Kidney tubule cell (primary cell): ENCODE measurements at places on chromosomes 16 and 17.

- DNase-seq, result no peak
Observed at GRCh38 chr17:31274252-31274651, 22.8 kb downstream of the OMG start.

- no peak for DNase-seq
Observed at GRCh38 chr17:36074365-36074764, 10.3 kb downstream of the CCL18 start.

DNA sequence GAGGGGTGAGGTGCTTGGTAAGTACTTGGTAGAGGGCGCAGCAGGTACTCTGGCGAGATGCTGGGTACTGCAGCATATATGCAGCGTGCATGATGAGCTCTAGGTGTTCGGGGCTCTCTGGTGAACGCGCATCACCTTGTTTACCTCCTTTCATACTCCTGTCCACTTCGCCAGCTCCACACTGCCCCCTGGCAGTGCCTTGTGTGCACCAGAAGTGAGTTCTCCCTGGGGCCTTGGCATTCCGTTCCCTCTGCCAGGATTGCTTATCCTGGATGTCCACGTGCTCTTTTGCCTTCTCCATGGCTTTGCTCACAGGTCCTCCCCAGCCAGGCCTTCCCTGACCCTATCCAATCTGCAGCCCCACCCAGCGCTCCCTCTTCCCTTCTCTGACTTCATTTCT lies 154.2 kb downstream of the MRM1 start:
- peak; percentile 23 for DNase-seq

DNA sequence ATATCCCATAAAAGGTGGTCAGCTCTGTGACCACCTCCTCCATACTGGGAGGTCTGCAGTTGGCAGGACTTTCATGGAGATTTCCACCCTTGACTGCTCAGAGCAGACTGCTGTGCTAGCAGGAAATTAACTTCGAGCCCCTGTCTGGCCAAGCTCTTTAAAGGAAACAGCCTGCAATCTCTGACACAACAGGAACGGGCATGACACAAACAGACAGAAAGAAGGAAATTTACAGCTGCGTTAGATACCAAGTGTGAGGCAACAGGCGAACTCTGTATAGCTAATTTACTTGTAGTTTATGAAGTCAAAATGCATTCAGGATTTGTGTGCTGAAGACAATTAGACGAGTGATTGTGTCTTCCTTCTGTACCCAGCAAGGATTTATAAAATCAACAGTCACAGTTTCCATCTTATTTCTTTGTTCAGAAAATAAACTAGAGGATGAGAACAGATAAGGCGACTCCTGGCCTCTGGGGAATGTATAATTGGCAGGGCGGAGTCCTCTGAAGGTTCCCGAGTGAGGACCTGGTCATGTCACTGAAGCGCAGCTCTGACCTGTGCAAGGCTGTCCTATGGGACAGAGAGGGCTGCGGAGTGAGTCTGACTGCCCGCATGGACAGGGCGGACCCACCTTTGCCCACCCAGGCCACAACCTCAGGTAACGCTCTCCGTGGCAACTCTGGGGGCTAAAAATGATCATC lies 16.1 kb downstream of the WIPI1 start:
- peak; percentile 41 for DNase-seq

DNA sequence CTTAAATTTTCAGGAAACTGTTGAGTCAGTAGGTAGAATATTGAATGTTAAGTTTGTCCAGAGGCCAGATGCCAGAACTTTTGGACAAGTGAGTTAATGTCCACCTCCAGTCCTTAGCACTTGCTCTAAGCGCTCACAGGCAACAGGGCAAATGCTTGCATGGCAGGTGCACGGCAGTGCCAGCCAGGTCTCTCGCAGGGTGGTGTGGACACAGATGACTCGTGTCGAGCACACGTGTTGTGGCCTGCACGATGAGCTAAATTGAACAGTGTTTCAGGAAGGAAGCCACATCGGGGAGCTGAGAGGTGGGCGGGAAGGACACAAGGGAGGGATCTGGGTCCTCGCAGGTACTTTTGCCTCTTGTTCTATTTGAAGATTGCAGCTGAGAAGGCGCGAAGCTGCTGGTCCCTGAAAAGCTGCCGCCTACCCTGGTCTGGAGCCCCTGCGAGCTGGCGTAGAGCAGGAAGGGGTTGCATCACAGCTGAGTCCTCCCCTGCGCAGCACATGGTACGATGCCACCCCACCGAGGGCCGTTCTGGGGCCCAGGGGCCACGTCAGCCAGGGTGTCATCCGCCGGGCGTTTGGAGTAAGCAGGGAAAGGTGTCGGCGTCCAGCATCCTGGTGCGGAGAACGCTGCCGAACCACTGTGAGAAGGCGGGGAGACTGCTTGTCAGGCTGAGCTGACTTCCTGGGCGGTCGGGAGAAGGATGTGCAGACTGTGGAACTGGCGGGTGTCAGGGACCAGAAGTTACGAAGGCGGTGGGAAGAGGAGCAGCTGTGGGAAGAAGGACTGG lies 6.3 kb downstream of the RAB40C start:
- peak; percentile 28 for DNase-seq

DNA sequence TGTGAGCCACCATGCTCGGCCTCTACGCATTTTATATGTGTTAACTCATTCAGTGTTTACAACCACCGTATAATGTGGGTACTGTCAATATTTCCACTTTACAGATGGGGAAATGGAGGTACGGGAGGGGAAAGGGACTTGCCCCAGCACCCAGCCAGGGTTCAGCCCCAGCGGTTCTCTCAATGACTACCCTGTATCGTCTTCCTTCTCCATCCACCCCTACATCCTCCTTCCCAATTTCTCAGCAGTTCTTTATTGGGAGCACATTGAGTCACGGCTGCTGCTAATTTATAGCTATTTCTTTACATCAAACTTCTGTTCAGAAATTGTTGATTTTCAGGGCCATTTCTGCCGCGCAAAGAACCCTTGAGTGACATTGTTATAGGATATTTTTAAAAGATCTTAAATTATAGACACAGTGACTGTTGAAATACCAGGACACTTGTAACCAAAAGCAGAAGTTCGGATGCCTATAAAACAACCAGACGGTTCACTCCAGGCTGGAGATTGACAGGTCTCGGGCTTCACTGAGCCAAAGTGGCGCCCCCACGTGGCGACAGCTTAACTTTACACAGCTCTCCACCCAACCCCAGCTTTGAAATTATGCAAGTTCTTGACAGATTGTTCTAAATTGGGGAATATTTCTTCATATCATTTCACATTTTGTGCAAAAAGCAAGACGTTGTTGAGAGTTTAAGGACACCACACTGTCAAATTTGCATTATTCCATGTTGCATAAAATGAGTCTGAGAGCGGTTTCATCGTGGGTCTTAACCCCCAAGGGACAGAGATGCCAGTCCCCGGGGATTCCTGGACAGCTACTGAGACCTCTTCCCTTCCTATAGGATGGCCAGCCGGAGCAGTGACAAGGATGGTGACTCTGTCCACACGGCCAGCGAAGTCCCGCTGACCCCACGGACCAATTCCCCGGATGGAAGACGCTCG lies 11.8 kb downstream of the SYT17 start:
- DNase-seq, result peak; percentile 46

DNA sequence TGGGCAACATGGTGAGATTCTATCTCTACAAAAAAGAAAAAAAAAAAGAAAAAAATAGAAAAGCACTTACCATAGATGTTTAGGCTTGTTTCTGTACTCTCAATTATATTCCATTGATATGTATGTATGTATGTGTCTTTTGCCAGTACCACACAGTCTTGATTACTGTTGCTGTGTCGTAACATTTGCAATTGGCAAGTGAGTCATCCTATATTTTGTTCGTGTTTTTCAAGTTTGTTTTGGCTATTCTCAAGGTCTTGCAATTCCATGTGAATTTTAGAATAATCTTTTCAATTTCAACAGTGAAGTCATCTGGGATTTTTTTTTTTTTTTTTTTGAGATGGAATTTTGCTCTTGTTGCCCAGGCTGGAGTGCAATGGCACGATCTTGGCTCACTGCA lies 19.3 kb downstream of the SPECC1 start:
- DNase-seq, result no peak

DNA sequence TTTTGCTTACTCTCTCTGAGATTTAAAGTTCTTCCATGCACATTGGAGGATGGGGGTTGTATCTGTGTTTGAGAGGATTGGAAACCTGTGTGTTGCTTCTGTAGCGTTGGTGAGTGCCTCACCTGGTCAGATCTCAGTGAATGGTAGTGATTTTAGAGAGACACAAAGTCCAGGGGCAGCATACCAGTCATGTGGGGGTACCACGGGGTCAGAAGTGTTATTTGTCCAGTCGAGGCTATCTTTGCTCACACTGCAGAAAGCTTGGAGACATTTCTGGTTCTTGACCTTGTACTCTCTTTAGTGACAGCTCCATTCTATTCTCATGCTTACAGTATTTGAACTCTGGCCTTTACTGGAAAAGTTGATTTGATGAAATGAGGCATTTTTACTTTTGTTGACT lies 23.7 kb downstream of the PRKAR1A start:
- DNase-seq, result no peak

GRCh38 chr17:76884995-76885893 lies 17.0 kb downstream of the MGAT5B start:
- no peak for DNase-seq

DNA sequence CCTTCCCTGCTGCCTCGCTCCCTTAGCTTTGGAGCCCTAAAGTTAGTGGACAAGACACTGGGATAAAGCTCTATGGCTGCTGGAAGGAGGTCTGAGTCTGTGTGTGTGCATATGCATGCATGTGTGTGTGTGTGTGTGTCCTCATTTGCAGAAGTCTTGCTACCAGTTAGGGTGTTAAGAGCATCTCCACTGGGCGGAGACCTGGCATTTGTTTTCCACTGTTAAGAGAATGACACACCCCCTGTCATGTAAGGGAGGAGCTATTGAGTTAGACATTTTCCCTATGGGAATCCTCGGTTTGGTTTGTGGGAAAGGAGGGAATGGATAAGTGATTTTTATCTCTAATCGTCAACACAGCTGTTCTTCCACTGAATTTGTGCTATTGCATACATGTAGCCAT lies 24.8 kb upstream of the ARHGAP23 start:
- no peak for DNase-seq

DNA sequence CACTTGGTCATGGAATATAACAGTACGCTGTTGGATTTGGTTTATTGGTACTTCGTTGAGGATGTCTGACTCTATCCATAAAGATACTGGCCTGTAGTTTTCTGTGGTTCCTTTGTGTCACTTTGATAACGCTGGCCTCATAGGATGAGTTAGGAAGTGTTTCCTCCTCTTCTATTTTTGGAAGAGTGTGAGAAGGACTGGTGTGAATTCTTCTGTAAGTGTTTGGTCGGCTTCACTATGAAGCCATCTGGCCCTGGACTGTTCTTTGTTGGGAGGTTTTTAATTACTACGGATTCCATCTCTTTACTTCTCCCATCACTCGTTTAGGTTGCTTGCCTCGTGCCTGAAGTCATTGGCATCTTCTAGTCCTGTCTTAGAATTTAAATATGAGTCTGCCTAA lies 117.3 kb downstream of the OR1D5 start:
- no peak for DNase-seq

DNA sequence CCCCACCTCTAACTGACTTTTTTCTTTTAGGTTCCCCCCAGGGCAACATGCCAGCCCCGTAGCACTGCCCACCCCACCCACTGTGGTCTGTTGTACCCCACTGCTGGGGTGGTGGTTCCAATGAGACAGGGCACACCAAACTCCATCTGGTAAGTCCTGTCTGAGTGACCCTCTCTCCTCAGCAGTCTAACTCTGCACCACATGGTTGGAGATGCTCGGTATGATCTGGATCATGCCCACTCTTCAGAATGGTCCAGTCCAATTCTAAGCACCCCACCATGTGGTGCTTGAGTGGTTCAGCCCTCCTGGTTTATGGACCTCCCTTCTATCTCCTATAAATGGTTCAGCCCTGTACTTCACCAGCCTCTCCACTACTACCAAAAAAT lies 5.9 kb downstream of the KDM6B start:
- no peak for DNase-seq

DNA sequence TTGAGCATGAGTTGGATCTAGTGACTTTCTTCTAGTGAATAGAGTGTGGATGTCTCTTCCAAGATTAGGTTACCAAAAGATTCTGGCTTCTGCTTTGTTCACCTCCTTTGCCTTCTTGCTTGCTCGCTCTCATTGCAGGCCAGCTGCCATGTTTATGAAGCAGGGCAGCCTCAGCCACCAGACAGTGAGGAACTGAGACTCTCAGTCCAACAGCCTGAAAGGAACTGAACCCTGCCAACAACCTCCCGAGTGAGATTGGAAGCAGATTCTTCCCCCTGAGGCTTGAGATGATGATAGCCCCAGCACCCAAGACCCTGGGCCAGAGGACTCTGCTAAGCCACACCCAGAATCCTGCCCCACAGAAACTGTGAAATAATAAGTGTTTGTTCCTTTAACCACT lies 48.4 kb downstream of the NOG start:
- DNase-seq, result no peak

GRCh38 chr17:61381537-61381936 lies 18.1 kb upstream of the TBX2 start:
- no peak for DNase-seq

- no peak for DNase-seq
Observed at GRCh38 chr17:13957636-13958035, 111.7 kb upstream of the COX10 start.

DNA sequence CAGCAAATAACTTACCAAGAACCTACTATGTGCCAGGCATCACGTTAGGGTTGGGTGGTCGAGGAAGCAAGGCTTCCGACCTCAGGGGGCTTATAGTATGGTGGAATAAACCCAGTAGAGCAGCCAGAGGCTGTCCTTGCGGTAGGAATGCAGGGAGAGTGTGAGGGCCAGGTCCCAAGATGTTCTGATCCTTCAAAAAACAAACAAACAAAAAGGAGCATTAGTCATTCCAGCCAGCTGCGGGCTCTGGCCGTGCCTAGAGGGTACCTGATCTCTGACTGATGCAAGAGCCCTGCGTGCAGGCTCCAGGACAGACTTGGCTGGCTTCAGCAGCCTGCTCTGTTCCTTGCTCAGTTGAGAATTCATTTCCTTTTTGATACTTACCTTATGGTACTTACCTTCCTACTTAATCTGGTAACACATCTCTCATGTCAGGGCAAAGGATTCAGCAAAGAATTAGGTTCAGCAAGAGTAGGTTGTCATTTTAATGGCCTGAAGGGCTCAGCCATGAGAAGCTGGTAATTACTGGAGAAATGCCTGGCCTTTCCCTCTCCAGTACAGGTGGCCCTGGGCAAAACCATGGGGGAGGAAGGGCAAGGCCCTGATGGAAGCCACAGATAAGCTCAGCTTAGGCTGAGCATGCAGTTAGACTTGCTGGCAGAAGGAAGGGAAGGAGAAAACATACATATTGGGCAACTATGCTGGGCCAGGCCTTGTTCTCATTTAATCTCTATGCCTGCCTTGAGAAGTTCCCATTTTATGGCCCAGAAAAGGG lies 18.4 kb downstream of the CYB5D2 start:
- peak; percentile 77 for DNase-seq

- no peak for DNase-seq
Observed at GRCh38 chr17:29857823-29858222, 72.2 kb downstream of the SSH2 start.
